Cerebellum (tissue), 4 donors: ENCODE measurements at places on chromosomes 2 and 18.

DNA sequence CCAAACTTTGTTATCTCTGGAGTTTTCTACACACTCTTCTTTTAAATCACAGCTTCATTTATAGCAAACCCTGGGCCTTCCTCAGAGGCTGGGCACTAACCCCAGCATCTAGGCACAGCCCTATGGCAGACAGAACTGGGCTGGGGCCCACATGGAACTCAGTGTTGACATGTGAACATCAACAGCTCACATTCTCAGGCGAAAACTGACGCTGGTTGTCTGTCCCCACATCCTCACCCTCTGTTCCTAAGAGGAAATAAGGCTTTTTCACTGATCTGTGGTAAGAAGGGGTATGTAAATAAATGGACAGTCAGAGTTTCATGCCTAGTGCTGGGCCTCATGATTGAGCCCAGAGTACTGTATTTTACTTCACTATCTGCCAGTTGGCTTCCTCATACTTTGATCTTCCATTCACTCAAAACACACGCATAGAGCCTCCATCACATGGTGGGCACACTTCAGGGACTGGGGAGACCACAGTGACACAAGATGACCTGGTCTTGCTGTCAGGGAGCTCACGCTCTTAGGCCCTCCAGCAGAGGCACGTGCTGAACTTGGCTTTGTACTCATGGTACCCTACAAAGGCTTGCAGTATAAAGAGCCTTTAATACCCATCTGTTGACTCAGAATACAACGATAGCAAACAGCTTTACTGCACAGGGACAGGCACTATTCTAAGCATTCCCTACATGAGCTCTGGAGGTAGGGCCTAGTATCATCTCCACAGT lies 43.0 kb downstream of the EFEMP1 start:
- DNase-seq, result no peak

- peak; percentile 76 for DNase-seq
These were observed 35.4 kb downstream of the SFXN5 start for GRCh38 chr2:73035899-73036711.

DNA sequence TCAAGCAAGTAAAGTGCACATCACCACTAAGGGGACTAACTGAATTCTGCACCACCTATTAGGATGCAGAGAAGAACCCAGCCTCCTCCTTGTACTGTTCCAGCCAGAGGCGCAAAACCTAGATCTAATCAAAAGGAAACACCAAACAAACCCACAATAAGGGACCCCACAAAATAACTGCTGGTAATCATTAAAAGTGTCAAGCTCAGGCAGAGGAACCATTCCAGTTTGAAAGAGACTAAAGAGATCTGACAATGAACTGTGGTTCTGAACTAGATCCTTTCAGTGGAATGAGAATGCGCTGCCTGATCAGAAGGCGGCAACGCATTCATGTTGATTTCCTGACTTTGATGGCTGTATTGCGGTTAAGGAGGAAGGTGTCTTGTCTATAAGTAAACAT lies 16.8 kb downstream of the HDLBP start:
- DNase-seq, result no peak

GRCh38 chr18:48132797-48133655 lies 202.6 kb upstream of the SMAD2 start:
- no peak for DNase-seq

- no peak for DNase-seq
These were observed 35.8 kb downstream of the HIBCH start for GRCh38 chr2:190283783-190284182.

DNA sequence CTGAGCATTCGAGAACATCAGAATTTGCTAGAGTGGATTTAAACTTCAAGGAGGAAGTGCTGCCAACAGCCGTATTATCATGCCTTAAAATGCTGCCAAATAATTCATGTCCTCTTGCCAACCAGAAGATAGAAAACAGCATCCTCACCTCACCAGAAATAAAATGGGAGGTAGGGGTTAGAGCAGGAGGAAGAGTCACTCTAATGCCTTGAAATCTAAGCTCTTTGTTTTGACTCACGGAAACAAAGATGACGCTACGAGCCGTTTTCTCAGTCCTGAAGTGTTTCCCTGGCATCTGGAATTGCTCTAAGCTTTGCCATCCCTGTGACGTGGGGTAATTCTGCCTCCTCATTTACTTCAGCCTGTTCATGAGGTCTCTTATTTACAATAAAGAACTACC lies 97.1 kb downstream of the PRPF40A start:
- peak; percentile 40 for DNase-seq

GRCh38 chr2:157256626-157257025 lies 879 bp upstream of the GALNT5 start:
- no peak for DNase-seq

DNA sequence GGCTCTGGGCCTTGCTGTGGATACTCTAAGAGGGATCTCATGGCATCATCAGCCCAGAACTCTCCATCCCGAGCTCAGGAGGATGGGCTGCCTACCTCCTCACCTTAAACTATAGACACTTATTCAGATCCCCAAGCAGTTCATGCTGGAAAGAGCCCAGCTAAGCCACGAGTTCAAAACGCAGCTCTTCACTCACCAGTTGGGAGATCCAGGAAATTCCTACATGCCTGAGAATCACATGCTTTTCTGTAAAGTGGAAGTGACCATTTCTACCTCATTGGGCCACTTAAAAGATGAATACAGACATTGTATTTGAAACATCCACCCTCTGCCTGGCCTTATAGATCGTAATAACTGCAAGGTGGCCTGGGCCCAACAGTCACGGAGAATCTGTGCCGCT lies 6.6 kb downstream of the ATOH8 start:
- DNase-seq, result no peak

DNA sequence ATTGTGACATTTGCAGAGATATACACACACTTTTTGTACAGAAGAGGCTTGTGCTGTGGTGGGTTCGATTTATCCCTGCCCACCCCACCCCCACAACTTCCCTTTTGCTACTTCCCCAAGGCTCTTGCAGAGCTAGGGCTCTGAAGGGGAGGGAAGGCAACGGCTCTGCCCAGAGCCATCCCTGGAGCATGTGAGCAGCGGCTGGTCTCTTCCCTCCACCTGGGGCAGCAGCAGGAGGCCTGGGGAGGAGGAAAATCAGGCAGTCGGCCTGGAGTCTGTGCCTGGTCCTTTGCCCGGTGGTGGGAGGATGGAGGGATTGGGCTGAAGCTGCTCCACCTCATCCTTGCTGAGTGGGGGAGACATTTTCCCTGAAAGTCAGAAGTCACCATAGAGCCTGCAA lies 40.0 kb downstream of the STEAP3 start:
- DNase-seq, result peak; percentile 80

DNA sequence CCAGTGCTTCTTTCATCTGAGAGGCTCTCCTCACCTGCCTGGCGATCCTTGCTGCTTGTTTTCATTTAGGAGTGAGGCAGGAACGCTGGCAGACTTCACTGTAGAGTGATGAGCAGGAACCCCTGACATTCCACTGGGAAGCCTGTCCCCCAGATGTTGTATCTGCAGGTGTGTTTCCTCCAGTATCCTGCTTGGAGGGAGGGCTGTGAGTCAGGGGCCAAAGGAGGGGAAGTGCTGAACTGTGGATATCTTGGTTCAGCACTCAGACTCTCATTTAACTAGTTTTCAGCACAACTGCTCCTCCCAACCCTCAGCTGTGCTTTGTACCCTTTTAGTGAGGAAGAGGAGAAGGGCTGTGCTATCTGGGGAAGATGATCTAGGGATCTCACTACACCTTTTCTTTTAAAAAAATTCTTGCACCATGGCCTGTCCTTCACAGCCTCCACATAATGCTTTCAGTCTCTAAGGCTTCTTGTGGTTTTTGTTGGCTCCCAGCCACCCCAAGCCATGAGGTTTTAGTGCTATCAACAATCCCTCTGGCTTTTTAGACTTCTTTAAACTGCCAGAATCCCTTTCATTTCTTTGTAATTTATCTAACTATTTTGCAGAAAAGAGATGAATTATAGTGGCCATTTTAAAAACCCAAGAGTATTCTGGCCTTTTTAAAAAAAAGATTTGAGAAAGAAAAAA lies 11.2 kb downstream of the ANKAR start:
- DNase-seq, result no peak

GRCh38 chr18:47149457-47150028 lies 757 bp downstream of the HDHD2 start:
- DNase-seq, result no peak

DNA sequence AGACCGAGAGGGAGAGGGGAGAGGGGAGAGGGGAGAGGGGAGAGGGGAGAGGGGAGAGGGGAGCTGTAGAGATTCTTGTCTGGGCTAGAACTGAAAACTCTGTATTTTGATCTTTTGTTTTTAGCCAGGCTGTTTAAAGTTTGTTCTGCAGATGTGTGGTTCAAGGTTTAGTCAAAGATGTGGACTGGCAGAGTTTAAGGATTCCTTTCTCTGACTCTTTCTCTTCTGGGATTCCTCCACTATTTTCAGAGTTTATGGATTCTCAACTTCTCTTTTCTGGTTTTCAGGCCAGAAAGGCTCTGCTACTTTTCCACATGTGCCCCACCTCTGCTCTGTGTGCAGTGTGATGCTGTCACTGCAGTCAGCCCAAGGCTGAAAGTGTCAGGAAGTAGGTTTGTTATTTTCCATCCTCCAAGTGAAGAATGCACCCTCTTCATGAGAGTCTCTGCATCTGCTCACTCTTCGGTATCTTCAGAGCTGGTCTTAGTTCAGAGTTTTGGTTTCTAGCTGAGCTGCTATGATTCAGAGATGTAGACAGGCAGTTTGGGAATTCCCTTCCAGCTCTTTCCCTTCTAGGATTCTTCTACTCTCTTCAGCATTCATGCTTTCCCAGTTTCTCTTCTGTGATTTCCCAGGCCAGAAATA lies 130.9 kb upstream of the SMAD7 start:
- DNase-seq, result no peak

DNA sequence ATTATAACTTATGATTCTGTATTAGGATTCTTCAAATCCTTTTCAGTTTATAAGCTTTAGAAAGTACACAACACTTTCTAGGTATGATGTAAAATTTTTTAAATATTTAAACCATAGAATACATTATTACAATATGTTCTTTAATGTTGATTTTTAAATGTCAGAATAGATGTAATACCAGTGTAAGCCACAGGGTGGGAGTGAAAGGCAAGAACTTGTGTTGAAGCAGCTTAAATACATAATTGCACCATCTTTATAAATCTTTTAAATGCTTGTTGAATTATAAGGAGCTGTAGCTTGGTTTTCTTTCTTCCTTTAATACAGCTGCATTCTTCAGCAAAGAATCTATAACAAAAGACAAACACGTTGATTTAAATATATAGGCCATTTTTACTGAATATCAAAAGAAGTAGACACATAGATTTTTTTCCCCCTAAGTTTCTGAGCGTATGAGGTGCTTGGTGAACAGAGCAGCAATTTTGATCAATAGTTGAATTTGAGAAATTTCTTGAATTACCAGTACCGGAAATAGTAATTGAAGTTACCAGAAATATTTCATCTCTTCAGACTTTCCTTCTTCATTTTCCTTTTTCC lies 63.0 kb downstream of the TANK start:
- peak; percentile 26 for DNase-seq

DNA sequence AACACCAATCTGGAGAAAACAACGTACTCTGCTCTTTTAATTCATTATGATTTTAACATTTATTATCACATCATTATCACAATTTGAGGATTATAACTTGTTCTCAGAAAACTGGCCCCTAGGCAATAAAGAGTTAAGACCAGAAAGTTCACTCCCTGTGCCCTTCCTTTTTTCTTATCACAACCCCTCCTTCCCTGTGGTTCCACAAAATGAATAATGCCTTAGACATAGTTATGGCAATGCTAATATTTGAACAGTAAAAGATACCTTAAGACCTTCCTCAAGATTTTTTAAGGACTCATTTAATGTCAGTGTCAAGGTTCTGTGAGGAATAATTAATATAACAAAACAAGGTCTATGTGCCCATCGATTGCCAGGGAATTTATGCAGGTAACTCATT lies 596.2 kb downstream of the ARHGAP15 start:
- no peak for DNase-seq

DNA sequence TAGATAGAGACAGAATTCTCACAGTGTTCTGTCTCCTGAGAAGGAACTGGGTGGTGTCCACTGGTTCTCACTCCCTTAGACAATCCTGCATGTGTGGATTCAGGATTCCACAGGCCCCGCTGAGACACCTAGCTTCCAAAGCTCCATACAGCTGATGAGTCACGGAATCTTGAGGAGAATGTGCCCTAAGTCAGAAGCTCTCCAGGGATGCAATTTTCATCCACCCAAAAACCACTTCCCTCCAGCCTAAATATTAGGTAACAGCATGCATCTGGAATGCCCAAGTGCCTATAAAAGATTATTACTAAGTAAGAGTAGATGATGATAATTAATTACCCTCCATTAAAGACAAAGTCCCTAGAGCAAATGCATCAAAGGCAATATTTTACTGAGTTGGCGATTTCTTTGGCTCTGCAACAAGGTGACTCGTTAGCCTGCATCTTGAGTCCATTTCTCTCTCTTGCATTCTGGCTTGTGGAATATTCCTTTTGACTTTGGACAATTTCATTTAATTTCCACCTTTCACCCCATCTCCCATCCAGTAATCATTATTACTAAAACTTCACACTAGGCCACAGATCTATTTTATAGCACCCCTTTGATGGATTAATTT lies 475.1 kb downstream of the TNS1 start:
- DNase-seq, result no peak

GRCh38 chr2:227906991-227907390 lies 35.6 kb downstream of the DAW1 start:
- DNase-seq, result no peak

DNA sequence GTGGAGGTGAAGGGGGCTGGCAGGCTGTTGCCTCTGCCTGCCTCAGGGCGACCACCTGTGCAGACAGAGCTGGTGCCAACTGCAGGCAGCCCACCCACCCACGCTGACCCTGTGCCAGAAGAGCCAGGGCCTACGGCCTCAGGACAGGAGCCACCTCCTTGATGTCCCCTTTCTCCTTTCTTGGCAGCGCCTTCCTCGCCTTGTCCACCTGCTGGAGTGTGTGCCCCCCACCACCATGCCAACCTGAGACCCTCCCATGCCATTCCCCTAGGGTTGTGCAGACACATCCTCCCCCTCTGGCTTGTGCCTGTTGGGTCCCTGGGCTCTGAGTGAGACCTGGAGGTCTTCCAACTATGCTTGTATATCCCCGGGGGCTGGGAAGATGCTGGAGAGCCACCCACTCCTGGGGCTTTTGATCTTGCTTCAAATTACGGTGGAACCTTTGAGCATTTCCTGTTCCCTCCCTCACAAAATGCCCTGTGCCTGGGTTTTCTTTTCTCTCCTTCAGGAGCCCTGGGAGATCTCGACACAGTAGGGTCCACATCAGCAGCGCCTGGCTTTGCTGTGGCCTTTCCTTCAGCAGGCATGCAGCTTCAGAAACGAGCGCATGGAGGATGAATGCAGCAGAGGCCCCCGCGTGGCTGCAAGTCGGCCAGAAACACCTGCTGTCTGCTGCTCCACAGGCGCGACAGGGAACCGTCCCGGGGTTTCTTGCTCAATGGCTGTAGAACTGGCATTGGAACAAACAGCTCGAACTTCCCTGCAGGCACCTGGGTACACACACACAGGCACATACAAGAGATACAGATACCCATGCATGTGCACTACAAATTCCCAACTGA lies 65.9 kb upstream of the SH3RF3 start:
- no peak for DNase-seq
